Astrocyte (in vitro differentiated cells and primary cell): ENCODE measurements at places on chromosomes 6 and 20.

- no peaks in the 10 kb centered on the region for H3K4me1 ChIP-seq
- no peak overlapping the region for H3K4me3 ChIP-seq
- no peak for DNase-seq
- H3K27ac ChIP-seq: no peak overlapping the region
- peaks cover 14% of the 10 kb centered on the region for H3K27me3 ChIP-seq
These were observed 11.1 kb upstream of the NTSR1 start for GRCh38 chr20:62697468-62697912.

- no peak overlapping the region for H3K4me3 ChIP-seq
- no peaks in the 10 kb centered on the region for H3K36me3 ChIP-seq
- no peak overlapping the region for H3K27ac ChIP-seq
These were observed 8.7 kb upstream of the CST1 start for GRCh38 chr20:23759306-23759940.

DNA sequence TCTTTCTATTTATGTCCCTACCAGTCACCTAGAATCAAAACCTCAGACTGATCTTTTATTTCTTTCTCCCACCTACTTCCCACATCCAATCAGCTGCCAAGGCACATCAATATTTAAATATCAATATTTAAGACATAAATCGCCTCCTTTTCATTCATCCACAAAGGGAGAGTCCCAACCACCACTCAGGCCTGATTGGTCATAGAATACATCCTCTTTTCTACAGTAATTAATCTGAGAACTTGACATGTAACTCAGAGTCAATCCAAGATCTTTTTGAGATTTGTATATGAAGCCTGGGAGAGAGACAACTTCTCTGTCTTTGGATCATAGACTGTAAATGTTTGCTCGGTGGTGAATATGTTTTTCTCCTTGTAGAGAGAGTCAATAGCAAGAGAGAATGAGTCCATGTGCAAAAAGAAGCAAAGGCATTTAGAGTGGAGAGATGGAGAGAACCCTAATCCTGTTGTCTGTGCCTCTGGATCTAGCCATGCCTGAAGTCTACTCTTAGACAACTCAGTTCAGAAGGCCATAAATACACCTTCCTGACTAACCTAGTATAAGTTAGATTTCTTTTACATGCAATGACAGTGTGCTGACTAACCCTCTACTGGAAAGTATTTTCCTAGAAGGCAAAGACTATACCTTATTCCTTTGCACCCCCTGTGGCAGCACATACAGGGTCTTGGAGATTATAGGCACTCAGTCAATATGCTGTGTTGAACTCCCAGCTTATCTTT lies 12.1 kb upstream of the NEDD9 start:
- no peak overlapping the region for H3K27ac ChIP-seq
- no peaks in the 10 kb centered on the region for H3K4me1 ChIP-seq
- no peak for DNase-seq
- H3K36me3 ChIP-seq: no peaks in the 10 kb centered on the region
- no peak overlapping the region for H3K4me3 ChIP-seq
- no peaks in the 10 kb centered on the region for H3K27me3 ChIP-seq

GRCh38 chr20:23450877-23451276 lies 1.8 kb downstream of the CST11 start:
- H3K27me3 ChIP-seq: no peaks in the 10 kb centered on the region
- no peaks in the 10 kb centered on the region for H3K36me3 ChIP-seq
- no peak overlapping the region for H3K27ac ChIP-seq
- H3K4me1 ChIP-seq: peaks cover 11% of the 10 kb centered on the region
- DNase-seq: no peak

DNA sequence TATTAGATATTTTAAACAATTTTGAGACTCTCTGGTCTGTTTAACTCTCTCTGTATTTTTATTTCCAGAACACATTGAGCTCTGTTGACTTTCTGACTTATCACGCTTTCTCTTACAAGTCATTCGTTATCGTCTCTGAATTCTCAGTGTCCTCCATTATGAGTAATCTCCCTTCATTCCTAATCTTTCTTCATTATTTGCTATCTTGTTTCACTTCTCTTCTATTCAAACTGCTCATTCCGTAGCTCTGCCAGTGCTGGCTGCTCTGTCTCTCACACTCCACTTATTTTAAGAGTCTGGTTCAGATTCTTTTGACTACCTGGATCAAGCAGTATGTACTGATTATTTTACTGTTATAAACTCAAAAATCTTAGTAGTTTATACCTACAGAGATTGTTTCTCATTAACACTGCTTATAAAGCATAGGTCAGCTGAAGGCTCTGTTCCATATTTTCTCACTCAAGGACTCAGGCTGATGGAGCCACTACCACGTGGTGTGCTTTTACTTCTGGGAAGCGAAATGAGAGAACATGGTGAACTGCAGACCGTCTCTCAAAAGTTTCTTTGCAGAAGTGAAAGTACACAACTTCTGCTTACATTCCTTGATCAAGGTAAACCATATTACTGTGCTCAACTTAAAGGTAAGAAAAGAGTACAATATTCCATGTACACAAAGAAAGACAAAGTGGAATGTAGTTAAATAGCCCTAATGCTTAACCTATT lies 485.2 kb downstream of the GRIK2 start:
- DNase-seq: no peak
- no peaks in the 10 kb centered on the region for H3K27me3 ChIP-seq
- no peak overlapping the region for H3K4me3 ChIP-seq
- H3K36me3 ChIP-seq: no peaks in the 10 kb centered on the region

- no peaks in the 10 kb centered on the region for H3K36me3 ChIP-seq
- peak; percentile 4 for DNase-seq
- peak overlapping the region; percentile 54 for H3K4me3 ChIP-seq
- no peaks in the 10 kb centered on the region for H3K4me1 ChIP-seq
These were observed 43.3 kb downstream of the IRAK1BP1 start for GRCh38 chr6:78910591-78911171.

DNA sequence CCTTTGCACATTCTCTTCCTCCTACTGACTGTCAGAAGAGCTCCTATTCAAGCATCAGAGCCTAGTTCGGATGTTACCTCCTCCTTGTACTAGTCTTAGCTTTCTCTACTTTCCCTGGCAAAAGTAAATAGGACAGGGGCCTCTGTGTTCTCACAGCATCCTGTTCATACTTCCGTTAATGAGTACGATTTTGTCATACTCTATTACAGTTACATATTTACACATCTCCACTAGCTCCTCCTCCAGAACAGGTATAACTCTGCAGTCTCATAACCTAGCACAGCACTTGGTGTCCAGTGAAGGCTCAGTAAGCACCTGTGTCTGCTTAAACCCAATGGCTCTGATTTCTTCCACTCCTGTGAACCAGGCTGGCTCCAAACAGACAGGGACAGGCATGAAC lies 7.0 kb downstream of the ELMO2 start:
- no peak for DNase-seq
- no peak overlapping the region for H3K27ac ChIP-seq
- H3K4me1 ChIP-seq: peaks cover 8% of the 10 kb centered on the region
